Activated T-cell treated with anti-CD3 and anti-CD28 coated beads for 1 hour (primary cell): ENCODE measurements at places on chromosomes 6 and 20.

GRCh38 chr6:148422085-148422484 is 79.4 kb downstream of the SASH1 start:
- no peak for DNase-seq

DNA sequence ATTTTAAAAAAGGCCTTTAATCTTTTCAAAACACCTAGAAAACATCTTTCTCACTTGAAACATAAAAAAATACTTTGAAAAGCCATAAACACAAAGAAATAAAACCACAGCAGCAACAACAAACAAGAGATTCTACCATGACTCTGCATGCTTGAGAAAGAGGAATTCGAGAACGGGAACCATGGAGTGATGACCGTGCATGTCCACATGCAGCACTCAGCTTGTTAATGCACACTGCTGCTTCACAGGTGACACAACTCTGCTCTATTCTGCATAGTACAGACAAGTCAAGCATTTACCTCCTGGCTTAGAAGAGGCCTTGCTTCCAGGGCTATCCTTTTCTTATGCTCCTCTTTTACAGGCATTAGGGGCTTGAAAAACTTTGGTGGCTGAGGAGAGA is 64.9 kb upstream of the NUP153 start:
- no peak for DNase-seq

DNA sequence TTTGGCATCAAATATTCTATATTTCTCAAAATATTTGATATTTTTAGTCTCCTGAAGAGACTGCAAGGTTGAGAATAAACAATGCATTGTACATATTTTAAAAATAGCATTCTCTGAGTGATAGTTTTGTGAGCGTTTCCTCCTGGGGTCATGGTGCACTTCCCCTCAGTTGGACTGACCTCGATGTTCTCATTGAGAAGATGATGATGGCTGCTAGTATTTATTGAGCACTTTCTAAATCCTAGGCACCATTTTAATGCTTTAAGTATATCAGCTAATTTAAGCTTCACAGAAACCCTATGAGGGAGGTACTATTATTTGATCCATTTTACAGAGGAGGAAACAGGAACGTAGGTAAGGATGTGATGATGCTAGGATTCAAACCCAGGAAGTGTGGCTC is 18.2 kb downstream of the DSE start:
- DNase-seq: no peak

GRCh38 chr20:36093025-36093803 is 61.3 kb upstream of the EPB41L1 start:
- DNase-seq: peak; percentile 19

- no peak for DNase-seq
Observed at GRCh38 chr6:3791526-3792203, 40.2 kb upstream of the PXDC1 start.

- no peak for DNase-seq
Observed at GRCh38 chr6:44133003-44133931, 5.9 kb downstream of the TMEM63B start.

- DNase-seq: no peak
Observed at GRCh38 chr6:86030875-86031274, 388.2 kb upstream of the SYNCRIP start.

- DNase-seq: no peak
Observed at GRCh38 chr6:142942805-142943227, 2.2 kb downstream of the HIVEP2 start.

- DNase-seq: no peak
Observed at GRCh38 chr6:155223646-155224451, 40.0 kb upstream of the CLDN20 start.

- DNase-seq: no peak
Observed at GRCh38 chr6:136326038-136326553, 36.5 kb upstream of the BCLAF1 start.

GRCh38 chr6:158283304-158283980 is 28.8 kb upstream of the TULP4 start:
- DNase-seq: no peak

- DNase-seq: no peak
Observed at GRCh38 chr6:125310994-125311649, 9.4 kb upstream of the HDDC2 start.

DNA sequence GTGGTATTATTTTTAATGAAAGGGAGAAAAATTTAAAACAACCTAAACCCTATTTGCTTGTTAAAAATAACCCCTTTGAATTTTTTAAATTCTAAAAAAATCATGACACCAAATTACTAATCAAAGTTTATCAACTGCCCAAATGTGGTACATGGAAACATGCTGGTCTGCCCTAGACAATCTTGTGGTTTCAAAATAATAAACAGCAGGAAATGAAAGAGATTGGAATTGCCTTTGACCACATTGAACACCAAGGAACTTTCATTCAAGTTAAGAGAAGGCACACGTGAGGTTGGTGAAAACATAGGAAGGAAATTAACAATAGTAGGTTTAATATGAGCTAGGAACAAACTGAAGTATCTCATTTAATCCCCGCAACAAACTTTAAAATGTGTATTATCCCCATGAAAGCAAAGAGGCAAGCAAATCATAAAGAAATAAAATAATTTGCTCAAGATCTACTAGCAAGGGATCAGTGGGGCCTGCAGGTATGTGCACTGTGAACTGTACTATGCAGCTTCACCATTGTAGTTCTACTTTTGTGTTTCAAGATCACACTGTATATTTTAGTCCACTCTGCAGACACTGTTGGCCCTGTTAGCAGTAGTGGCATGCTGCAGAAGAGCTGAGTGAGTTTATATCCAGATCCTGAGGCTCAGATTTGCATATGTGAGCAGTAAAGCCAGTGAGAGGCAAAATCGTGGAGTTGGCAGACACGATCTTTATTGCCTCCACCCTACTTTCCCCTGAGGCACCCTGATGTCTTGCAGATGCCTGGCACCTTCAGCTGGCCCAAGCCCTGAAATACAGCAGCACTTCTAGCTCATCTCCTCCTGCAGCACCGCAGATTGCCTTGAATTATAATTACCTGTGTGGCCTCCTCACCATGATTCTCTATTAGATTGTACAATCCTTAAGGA is 157.8 kb upstream of the TENT5A start:
- no peak for DNase-seq

- peak; percentile 11 for DNase-seq
Observed at GRCh38 chr20:38434301-38434741, 807 bp downstream of the SNHG17 start.

DNA sequence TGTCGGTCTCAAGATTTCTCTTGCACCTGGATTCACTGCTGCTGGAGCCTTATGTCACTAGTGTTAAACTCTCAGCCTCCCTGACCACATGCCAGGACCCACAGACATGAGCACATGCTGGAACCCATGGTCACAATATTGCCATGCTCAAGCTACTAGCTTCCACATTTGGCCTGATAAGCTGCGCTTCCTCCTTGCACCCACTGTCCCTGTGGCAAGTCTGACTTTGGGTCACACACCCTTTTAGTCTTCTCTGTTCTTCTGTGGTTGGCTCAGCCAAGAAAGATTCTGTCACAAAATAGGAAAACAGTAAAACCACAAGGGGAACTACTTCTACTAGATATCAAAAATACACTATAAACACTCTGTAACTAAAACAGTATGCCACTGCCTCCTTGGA is 68.9 kb upstream of the HDAC2 start:
- no peak for DNase-seq

GRCh38 chr20:23820493-23820892 is 6.0 kb downstream of the CST2 start:
- DNase-seq: no peak

GRCh38 chr6:39669207-39669972 is 55.8 kb downstream of the KIF6 start:
- no peak for DNase-seq

DNA sequence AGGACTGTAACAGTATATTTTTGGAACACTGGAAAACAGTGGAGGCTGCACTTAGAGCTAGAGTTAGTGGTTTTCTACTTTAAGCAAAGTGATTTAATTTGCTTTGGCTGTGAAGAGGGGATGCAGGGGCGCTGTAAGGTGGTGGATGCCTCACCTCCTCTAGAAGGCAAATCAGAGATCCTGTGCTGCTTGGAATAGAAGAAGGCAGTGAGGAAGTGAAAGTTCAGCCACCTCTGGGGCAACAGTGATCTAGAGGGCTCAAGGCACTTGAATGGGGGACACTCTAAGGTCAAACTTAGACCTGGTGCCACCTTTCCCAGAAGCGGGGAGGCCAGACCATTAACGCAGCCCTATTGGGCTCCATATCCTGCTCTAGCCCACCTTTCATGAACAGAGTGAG is 19.0 kb upstream of the SNRPB2 start:
- DNase-seq: no peak

DNA sequence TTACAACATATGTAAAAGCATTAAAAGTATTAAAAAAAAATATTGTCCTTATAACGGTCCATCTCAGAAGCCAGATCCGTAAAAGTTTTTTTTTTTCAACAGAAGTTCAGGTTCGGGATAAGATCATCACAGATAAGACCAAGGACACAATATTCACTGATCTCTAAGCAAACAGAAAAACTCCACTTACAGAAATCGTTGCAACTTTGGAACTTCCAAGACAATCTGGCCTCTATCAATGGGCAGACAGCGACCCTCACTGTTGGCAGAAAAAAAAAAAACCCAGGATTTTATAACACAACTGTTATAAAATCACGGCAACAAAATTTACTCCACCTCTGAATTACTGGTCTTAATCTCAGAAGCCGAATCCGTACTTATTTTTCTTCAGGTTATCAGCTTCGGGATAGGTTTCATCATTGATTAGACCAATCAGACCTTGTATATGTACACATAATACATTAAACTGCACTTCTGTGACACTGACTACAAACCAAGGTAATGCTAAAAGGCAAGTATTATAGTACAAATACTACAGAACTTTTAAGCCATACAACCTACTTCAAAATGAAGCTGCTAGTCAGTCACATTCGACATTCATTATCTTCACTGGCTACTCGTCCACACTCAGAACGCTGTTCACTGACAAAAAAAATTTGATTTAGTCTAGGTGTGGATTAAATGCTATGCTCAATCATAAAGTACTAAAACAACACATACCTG is 34.7 kb upstream of the SYNCRIP start:
- DNase-seq: no peak
